ENCODE measurements at places on chromosomes 16 and 17.
A peak's percentile ranks its signal among the peaks of the same experiment; 100 is the strongest.

- peak; percentile 54 for DNase-seq
Observed at GRCh38 chr16:31402687-31403086, 9.6 kb downstream of the ITGAD start.

GRCh38 chr16:88782454-88783390, 2.3 kb downstream of the PIEZO1 start:
- DNase-seq: peak; percentile 91

DNA sequence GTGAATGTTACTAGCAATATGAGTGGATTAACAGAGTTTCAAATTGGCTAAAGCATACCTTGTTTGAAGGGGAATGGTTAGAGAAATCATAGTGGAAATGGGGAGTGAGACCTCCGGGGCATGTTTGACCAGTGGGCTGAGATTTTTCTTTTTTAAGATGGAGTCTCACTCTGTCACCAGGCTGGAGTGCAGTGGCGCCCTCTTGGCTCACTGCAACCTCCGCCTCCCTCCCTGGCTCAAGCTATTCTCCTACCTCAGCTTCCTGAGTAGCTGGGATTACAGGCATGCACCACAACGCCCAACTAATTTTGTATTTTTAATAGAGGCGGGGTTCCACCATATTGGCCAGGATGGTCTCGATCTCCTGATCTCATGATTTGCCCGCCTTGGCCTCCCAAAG, 9.6 kb downstream of the CDRT15 start:
- no peak for DNase-seq

GRCh38 chr16:53043986-53044601, 8.6 kb downstream of the CHD9NB start:
- no peak for DNase-seq
